ENCODE measurements at places on chromosomes 4 and X.

DNA sequence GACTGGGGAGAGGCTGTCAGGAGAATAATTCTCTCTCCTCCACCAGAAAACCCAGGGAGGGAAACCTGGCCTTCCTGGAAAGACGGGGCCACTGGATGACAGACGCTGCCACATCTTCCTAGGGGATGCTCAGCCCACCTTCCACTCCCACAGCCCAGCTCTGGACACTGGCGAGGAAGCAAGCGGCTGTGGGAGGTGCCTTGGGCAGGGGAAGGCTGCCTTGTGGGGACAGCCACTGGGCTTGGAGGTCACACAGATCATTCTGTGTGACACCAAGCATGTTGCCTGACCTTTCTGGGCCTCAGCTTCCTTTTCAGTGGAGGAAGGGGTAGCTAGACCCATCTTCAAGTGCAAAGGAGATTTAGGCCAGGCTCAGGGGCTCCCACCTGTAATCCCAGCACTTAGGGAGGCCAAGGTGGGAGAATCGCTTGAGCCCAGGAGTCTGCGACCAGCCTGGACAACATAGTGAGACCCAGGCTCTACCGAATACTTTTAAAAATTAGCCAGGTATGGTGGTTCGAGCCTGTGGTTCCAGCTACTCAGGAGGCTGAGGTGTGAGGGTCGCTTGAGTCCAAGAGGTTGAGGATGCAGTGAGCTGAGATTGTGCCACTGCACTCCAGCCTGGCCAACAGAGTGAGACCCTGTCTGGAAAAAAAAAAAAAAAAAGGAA lies 9.8 kb upstream of the MSX1 start:
- DNase-seq: no peak

DNA sequence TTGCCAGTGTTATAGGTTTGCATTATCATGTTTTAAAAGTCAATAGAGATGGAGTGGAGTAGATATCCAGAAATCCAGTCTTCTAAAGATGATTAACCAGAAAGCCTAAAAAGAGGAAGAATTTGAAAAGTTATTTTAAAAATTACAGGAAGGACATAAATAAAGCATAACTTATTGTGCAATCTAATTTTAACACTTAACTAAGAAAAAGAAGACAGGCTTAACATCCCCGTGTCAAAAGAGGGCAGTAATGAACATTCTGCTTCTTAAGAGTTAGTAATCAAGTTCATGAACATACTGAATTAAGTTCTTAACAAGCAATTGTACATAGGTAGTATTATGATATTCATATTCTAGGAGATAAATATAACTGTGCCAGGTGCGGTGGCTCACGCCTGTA lies 39.3 kb downstream of the ELF2 start:
- DNase-seq: no peak

DNA sequence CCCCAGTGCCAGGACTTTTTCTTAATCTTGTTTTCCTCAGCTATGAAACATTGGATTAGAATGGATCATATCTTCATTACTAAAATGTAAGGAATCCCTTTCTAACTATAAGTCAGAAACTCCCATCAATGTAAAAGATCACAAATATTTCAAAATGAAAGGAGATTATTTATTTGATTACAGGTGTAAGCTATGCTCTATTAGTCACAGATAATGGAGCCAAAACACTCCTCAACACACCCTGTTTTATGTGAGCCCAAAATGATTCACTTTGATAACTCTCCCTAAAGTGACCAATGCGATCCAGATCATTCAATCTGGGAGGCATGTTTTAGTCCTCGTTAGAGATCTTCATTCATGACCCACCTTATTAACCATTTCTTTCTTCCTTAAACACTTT lies 566.7 kb upstream of the TENM3 start:
- DNase-seq: no peak

- DNase-seq: no peak
Measured at GRCh38 chr4:29459926-29460325, 1260.2 kb upstream of the PCDH7 start.

GRCh38 chr4:26826721-26827120 lies 33.9 kb upstream of the STIM2 start:
- no peak for DNase-seq

GRCh38 chrX:119235051-119235511 lies 1.0 kb upstream of the PGRMC1 start:
- no peak for DNase-seq

Data from activated CD4-positive, alpha-beta memory T cell treated with anti-CD3 and anti-CD28 coated beads, Interleukin-2, amount 10 ng/mL, durations not matched to agents 7 days and 5 days (primary cell).